ENCODE measurements at places on chromosomes 16 and 17. TPM values are rescaled to one million over a fixed set of nuclear protein-coding genes. Genes with fewer than 3 reads are reported as not detected.
A peak's percentile ranks its signal among the peaks of the same experiment; 100 is the strongest.

The SCGB1C2 gene
- total RNA-seq: not detected

The KRT17 gene
- total RNA-seq: 74.7 TPM

The CD7 gene
- 3.0 TPM for total RNA-seq

The CCL13 gene
- 5.0 TPM for total RNA-seq

The DNAI2 gene
- not detected for total RNA-seq

The RAP1GAP2 gene
- 10.0 TPM for total RNA-seq

The ZNF174 gene
- 16.8 TPM for total RNA-seq

The LDAF1 gene
- total RNA-seq: 112 TPM

The C16orf86 gene
- total RNA-seq: 11.9 TPM

The CRYM gene
- total RNA-seq: not detected

The TBX6 gene
- 0.56 TPM for total RNA-seq

The CDH5 gene
- total RNA-seq: 40.0 TPM

DNA sequence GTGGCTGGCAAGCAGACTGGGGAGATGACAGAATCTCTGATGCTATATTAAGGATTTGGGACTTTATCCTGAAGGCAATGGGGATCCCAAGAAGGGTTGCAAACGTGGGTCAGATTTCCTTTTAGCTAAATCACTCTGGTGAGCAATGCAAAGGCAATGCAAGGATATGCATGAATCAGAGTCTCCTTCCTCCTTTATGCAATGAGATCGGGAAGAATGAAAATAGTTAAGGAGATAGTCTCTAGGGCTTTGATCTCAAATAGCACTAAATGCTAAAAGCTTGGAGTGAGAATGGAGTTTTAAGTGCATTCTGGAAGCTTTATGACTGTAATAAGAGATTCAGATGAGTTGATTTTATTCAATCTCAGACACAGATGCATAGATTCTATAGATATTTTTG is 27.2 kb upstream of the SHISA9 start:
- no peak for DNase-seq

GRCh38 chr16:85573696-85574641 is 39.2 kb upstream of the GSE1 start:
- DNase-seq: peak; percentile 65

- DNase-seq: no peak
These were observed 2.1 kb downstream of the LGALS3BP start for GRCh38 chr17:78977681-78977943.

DNA sequence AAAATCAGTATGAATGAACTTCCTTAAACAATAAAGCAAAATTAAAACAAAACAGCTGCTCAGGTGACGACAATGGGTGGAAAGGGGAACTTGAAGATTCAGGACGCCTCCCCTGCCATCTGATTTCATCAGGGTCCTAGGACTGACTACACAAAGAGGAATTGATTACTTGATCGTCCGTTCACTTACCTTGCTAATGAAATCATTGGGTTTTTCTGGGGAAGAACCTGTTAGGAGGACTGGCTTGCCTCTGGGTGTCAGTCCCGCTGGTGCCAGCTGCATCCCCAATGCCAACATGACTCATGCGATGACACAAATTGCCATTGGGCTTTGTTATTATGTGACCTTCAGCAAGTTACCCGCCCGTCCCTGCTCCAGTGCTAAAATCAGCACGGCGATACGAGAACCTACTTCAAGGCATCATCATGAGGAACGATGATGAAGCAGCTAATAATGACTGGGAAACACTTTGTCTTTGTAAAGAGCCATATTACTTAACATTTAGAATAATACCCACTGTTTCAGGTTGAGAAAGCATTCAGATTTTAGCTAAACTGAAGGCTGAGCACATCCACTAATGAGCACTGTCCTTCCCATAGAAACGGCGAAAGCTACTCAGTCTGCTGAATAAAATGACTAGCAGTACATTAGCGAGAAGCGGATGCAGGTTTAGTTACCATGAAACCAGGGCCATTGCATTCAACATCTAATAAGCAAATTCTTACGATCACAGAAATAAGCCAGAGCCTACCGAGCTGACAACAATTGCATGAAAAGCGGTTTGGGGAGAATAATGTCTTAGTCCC is 139.4 kb downstream of the ZFHX3 start:
- no peak for DNase-seq

DNA sequence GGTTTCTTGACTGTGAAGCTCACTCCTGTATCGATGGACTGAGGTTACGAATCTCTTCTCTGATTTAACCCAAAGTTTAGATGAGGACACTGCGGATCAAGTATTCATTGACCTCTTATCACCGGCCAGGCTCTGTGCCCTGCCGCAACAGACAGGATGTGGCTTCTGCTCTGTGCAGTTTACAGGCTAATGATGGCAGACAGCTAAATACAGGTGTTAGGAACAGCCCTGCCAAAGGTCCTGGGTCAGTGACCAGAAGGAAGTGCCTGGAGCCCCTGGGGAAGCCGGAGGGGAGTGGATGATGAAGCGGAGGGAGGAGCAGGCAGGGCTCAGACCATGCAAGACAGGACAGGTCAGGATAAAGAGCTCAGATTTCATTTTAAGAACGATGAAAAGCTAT is 44.4 kb downstream of the HAPSTR1 start:
- DNase-seq: no peak

DNA sequence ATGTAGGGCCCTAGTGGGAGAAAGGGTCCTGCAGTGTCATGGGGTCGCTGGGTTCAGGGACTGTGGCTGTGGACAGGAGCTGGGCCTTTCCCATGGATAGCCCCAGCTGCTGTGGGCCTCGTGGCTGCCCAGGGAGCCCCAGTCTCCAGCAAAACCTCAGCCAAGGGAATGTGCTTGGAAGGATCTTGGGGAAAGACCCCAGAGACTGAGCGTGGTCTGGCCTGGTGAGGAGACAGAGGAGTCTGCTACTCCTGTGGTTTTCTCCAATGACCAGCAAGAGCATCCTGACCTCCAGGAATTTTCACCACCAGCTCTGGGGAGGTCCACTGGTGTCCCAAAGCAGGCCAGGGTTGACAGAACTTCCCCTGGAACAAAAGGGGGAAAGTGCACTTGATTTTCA is 42.3 kb downstream of the RNF112 start:
- no peak for DNase-seq

DNA sequence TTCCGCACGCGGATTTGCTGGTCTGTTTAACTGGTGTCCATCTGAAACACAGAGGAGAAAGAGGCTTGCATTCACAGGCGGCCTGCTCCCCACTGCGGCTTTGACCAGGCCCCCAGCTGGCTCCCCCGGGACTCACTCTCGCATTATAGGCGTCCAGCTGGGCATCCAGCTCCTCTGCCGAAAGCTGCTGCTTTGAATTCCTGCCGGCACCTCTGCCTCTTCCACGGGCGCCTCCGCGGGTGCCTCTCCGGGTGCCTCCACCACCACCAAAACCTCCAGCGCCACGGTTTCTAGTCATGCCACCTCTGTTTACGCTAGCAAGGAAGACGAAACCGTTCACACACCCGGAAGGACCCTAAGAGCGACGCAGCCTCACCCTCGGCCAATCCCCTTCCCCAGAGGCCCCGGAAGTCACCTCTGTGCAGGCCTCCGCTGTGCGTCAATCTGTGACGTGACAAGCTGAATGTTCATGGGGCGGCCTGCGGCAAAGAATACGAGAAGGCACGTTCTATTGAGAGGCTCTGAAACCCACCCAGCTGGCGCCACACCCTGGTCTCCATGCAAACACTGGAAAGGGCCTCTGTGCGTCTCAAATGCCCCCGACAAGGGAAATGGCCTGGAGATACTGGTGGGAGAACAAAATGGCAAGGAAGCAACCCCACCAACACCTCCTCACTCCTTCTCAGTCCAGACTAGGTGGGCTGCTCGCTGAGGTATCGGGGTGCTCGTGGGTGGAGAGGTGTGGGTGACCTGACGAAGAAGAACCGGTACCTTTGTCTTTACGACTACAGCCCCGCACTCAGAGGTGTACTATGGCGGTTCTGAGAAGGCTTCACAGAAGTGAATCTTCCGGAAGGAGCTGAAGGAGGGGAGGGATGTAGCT is 3.0 kb downstream of the ALYREF start:
- DNase-seq: no peak

- DNase-seq: no peak
These were observed 56.5 kb downstream of the GNAO1 start for GRCh38 chr16:56247808-56248207.

GRCh38 chr16:57016831-57017230 is 27.5 kb downstream of the NLRC5 start:
- no peak for DNase-seq

DNA sequence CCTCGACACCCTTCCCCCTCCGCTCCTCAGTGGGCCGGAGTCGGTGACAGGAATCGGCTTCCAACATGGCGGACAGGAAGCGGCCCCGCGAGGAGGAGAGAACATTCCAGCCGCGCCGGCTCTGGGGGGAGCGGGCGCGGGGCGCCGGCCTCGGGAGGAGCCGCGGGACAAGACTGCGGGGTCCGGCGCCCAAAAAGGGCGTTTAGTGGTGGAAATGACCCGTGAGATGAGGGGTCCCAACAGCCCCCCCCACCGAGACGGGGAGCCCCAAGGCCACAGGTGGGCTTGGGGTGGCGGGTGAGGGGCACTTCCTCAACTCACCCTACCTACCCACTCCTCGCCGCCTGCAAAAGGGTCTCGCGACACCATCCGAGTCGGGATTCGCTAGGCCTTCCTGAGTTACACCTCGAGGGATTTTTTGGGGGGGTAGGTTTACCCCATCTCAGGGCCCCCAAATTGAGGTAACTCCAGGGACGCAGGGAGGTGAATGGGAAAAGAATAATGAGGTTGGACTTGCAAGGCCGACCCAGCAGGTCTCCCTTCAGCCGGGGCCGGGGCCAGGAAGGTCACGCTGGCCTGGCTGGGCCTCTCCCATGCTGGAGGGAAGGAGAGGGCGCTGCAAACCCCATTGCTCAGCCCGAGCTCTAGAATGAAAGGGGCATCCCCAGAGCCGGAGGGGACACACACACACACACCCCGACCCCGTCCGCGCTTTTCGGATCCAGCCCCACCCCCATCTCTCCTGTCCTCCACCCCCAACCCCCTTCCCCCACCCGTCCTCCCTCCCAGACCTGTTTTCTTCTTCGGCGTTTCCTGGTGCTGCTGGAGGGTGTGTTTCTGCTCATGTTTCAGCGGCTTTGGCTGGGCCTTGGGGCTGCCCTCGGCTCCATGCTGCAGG is 707 bp downstream of the NUFIP2 start:
- DNase-seq: peak; percentile 14

DNA sequence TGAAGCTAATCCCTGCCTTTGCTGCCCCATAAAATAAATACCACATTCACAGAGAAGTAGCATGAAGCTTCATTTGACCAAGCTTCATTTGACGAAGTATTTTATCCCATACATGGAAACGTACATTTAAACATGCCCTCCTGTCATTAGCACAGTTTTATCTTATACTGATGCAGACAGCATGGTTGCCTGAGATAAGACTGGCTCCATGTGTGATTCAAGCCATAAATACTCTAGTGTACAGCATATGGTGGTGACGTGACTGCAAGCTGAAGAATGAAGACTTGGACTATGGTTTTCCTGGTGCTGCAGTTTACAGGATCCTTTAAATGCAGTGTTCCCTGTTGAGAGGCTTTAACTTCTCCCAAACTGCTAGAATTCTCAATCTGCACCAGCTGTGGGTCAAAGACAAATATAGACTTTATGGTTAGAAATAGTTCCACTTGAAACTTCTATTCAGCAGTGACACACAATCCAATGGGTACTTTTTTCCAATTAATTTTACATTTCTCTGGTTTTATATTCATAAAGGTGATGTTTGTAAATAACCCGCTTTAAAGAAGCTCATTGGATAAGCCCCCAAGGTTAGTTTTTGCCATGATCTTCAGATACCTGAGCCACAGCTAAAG is 64.9 kb downstream of the CYB561 start:
- no peak for DNase-seq

GRCh38 chr17:68011199-68011665 is 15.0 kb upstream of the C17orf58 start:
- DNase-seq: no peak

DNA sequence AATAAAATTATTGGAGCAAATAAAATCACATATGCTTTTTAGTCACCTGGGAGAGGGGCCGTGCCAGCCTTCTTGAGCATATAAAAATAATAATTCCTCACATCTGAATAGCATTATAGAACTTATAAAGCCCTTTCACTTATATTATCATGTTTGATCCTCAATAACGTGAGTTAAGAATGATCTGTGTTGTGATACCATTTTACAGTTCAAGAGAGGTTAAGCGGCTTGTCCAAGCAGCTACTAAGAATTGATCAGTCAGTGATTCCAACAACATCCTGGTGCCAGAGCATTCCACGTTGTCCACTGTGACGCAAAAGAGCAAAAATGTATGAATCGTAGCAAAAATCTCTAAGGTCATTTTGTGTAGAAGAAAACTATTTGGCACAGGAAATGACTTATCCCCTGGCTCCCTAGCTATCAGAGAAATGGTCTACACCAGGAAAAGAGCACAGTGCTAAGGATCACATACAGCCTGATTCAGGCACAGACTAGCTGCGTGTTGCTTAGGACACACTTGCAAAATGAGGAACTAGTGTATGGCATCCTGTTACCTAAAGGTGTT is 33.0 kb downstream of the ANKFN1 start:
- no peak for DNase-seq

GRCh38 chr16:79918916-79919315 is 318.4 kb upstream of the MAF start:
- DNase-seq: no peak

DNA sequence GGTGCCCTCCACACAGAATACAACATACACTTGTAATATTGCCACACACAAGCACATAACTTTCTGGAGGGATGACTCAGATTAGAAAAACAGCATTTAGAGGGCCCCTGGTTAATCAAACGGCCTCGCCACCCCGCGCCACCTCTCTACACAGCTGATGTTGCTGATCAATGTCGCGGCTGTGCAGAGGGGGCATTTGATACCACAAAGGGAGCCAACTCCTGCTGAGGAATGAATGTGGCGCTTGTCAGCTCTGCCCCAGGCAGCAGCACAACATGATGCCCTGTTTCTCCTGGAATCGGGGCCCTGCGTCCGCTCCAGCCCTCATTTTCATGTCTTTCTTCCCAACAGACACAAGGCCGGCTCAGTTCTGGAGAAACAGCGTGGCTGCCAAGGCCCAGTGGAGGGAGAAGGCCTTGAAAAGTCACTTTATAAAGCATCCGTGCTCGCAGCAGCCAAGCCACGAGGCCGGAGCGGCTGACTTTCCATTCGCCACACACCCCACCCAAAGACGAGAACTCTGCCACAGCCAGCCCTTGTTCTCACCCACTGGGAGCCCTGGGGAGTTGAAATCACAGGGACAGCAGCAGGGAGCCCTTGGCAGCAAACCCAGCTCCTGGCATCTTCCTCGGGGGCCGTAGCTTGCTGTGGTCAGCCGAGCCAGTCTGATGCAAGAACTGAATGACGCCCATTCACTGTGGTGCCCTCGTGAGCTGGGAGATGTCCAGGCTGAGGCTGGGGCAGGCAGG is 65.6 kb downstream of the XYLT1 start:
- peak; percentile 81 for DNase-seq

GRCh38 chr17:77146246-77146632 is 5.5 kb downstream of the SEC14L1 start:
- DNase-seq: no peak

GRCh38 chr17:55261311-55261710 is 3.4 kb upstream of the HLF start:
- DNase-seq: no peak

DNA sequence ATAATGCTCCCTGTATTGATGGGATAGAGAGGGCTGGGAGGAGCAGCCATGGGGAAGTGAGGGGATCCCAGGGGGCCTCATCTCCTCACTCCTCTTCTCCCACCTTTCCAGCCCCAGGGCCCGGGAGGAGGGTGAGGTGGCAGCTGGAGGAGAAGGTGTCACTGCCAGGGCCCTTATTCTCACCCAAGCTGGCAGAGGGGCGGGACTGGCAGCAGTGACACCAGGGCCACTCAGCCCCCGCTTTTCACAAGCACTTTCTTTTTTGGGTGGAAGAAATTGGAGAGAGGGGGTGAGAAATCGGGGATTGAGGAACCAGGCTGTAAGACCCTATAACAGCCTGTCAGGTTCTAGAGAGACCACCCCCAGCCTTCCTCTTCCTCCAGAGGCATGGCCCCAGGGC is 2.4 kb upstream of the TBX21 start:
- no peak for DNase-seq

All from thoracic aorta (tissue), 2 donors.